Stimulated activated CD4-positive, alpha-beta T cell treated with anti-CD3 and anti-CD28 coated beads, TNF-alpha, amount 100 ng/mL, for 24 hours (primary cell): ENCODE measurements at places on chromosomes 13 and 19.

- DNase-seq: no peak
Observed at GRCh38 chr13:80296638-80297037, 44.3 kb downstream of the SPRY2 start.

DNA sequence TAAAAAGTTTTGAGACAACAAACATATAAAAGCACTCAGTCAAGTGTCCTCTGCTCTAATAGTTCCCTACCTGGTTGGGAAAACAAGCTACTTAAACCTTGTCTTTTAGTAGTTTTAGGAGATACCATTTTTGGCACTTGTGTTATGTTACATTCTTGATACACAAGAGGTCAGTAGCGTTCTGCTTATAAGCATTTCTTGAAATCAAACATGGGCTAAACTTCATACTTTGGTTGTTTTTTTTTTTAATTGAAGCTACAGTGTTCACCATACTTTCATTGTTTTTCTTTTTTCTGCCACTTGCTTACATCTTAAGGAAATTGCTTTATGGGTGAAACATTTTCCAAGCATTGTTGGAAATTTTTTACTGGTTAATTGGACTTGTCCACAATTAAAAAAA lies 12.9 kb downstream of the NHLRC3 start:
- DNase-seq: no peak

DNA sequence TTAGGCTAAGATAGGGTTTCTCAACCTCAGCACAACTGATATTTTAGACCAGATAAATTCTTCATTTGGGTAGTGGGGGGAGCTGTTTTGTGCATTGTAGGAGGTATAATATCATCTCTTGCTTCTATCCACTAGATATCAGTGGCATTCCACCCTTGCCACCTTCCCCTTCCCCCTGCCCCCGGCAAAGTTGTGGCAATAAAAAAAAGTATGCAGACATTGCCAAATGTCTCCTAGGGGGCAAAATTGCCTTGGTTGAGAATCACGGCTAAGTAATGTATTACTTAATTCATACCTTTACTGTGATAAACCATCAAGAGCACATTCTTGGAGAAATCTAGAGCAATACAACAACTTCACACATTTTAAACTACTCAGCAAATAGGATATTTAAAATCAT lies 51.4 kb downstream of the UBL3 start:
- no peak for DNase-seq

DNA sequence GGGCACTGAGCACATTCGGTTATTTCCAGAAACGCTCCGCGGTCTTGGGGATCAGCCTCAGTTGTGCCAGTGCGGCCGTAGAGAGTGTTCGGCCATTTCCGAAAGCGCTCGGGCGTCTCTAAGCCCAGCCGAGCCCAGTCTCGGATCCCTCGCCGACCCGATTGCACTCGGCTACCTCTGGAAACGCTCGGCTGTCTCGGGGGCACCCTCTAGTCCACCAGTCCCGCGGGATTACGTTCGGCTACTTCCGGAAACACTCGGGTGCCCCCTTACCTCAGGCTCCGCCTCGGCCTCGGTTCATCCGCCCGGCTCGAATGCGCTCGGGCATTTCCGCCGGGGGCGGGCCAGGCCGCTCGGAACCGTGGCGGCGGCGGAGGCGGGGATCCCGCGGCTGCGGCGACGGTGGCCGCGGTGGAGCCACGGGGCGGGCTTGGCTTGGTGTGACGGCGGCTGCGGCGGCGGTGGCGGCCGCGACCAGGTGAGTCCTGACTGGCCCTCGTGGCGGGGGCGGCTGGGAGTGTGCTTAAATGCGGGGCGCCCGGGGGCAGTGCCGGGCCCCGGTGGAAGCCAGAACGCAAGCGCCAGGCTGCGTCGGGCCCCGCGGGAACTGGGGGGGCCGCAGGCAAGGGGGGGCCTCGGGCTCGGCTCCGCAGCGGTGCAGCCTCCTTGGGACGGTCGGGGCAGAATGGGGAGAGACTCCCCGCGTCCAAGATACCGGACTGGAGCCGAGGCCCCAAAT lies at the start of gene PIK3R2:
Gene PIK3R2, plus strand, starts transcription at position 347 of the 739 bp plus-strand sequence. CDS start 2,717 bp downstream, outside the sequence.
- DNase-seq: peak; percentile 99

DNA sequence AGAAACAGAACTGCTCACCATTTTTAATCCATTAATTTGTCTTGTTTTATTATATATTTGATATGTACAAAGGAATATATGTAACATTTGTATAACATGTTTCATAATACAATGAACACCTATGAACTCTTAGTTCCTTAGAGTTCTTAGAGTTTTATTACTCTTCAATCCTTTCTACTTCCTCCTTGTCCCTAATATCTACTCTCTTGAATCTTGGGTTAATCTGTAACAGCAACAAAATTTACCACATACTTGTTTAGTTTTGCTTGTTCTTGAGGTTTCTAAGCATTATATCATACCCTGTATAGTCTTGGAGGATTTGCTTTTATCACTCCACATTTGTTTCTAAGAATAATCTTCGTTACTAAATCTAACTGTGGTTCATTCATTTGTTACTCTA lies 151.4 kb downstream of the PDS5B start:
- no peak for DNase-seq

GRCh38 chr19:39399668-39400050 lies 7.0 kb upstream of the ZFP36 start:
- no peak for DNase-seq

DNA sequence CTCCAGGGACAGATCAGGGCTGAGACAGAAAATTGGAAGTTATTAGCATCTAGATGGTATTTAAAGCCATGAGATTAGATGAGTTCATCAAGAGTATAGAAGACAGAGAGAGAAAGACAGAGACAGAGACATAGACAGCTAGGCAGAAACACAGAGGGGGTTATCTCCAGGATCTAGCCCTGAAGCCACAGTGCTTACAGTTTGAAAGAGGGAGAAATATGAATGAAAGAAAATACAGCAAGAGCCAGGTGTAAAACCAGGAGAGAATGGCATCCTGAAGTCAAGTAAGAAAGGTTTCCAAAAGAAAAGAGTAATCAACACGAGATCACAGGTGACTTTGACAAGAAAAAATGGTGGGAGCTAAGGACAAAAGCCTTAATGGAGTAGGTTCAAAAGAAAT lies 111.2 kb downstream of the TBC1D4 start:
- no peak for DNase-seq

DNA sequence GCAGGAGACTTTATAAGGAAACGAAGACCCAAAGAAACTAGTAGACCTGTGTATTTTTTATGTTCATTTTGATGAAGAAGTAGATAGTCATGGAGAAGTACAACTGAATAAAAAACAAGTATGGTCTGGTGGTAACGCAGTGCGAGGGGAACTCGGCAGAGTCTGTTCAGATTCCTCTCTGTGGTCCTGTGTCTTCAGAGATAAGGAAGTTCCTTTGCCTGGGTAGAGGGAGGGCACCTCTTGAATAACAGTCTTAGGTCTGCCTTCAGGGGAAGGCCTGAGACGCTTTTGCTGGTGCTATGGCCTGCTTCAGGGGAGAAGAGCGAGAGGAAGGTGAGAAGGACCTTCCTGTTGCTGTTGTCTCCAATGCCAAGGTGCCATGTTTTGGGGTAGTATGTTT lies 25.9 kb upstream of the SLC46A3 start:
- DNase-seq: no peak

DNA sequence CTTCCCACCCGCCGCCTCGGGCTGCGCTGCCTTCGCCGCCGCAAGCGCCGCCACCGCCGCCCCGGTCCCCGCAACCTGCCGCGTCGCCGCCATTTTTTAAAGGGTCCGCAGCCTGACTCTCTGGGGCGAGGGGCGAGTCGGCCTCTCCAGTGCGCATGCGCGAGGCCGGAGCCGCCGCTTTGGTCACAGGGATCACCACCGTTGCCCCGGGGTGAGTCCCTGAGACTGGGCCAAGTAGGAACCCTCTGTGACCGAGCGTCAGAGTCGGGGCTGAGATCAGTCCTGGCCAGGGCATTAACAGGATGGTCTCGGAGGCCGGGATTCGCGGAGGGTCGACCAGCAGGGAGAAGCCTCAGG lies 42.6 kb downstream of the ZNF146 start:
- no peak for DNase-seq

GRCh38 chr19:36392916-36393673 lies 14.1 kb upstream of the ZFP14 start:
- no peak for DNase-seq

- no peak for DNase-seq
Observed at GRCh38 chr13:60143775-60144174, 20.0 kb downstream of the DIAPH3 start.

GRCh38 chr13:32731576-32731975 lies 145.3 kb downstream of the PDS5B start:
- DNase-seq: no peak

GRCh38 chr13:44188257-44188656 lies 185.4 kb upstream of the SERP2 start:
- DNase-seq: no peak

GRCh38 chr19:43950834-43951645 lies at the start of gene ZNF221:
ZNF221 (plus strand) TSS chr19:43951228; CDS start chr19:43962727, 11,499 bp downstream.
- DNase-seq: peak; percentile 62

GRCh38 chr13:111037927-111038326 lies 77.2 kb upstream of the ARHGEF7 start:
- no peak for DNase-seq

- DNase-seq: no peak
Observed at GRCh38 chr13:105336706-105337576, 1198.5 kb downstream of the EFNB2 start.

DNA sequence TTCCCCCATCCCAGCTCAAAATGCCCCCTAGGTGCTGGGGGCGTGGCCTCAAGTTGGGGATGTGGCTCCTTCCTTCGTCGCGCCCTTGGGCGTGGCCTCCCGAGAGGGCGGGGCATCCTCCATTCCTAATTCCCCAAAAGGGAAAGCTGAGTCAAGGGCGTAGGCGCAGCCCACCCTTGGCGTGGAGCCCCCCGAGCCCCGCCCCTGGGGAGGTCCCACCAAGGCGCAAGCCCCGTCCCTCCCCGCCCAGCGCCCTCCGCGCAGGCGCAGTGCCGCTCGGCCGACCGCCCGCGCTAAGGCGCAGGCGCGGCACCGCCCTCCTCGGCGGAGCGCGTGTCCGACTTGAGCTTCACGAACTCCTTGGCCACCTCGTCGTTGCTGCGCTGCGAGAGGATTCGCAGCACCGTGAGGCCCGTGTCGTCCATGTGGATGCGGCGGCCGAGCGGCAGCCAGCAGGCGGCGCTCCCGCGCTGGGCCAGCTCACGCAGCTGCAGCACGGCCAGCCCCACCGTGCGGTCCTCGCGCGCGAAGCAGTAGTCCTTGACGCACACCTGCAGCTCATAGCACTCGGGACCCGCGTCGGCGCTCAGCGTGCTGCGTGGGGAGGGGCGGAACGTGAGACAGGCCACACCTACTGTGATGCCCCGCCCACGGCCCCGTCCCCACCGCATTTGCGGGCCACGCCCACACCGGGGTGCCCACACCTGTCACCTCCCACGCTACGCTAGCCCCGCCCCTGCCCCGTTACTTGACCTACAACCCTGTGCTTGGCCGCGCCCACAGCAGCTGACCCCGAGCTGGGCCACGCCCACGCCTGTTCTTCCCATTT lies 50.5 kb downstream of the COLGALT1 start:
- DNase-seq: peak; percentile 59
